ENCODE measurements at places on chromosomes 5 and 9. TPM values are rescaled to one million over a fixed set of nuclear protein-coding genes. Genes with fewer than 3 reads are reported as not detected.
A peak's percentile ranks its signal among the peaks of the same experiment; 100 is the strongest.

ACOT12 gene
- not detected for total RNA-seq

BTNL3 gene
- not detected for total RNA-seq

GABRA1 gene
- total RNA-seq, result not detected

ADAMTS2 gene
- not detected for total RNA-seq

AMBP gene
- not detected for total RNA-seq

DNA sequence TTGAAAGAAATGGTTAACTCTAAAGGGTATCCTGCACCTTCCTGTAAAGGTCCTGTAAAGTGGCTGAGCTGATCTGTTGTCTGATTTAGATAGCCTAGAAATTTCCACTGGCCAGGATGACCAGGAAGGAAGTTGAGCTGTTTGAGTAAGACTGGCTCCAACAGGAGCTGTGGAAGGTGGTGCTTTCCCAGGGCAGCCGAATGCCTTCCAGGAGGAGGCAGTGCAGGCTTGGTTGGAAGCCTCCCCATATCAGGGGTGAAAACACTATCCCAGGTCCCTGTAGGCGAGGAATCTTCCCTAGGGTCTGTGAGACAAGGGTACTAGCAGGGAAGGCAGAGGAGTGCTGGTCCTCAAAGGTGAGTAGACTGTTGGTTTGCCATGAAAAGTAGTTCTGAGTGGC is 98.4 kb downstream of the LIX1 start:
- no peak overlapping the region for H3K27ac ChIP-seq
- H3K36me3 ChIP-seq, result no peaks in the 10 kb centered on the region
- no peaks in the 10 kb centered on the region for H3K27me3 ChIP-seq
- no peak overlapping the region for H3K4me3 ChIP-seq
- peak; percentile 13 for DNase-seq
- no peaks in the 10 kb centered on the region for H3K4me1 ChIP-seq

DNA sequence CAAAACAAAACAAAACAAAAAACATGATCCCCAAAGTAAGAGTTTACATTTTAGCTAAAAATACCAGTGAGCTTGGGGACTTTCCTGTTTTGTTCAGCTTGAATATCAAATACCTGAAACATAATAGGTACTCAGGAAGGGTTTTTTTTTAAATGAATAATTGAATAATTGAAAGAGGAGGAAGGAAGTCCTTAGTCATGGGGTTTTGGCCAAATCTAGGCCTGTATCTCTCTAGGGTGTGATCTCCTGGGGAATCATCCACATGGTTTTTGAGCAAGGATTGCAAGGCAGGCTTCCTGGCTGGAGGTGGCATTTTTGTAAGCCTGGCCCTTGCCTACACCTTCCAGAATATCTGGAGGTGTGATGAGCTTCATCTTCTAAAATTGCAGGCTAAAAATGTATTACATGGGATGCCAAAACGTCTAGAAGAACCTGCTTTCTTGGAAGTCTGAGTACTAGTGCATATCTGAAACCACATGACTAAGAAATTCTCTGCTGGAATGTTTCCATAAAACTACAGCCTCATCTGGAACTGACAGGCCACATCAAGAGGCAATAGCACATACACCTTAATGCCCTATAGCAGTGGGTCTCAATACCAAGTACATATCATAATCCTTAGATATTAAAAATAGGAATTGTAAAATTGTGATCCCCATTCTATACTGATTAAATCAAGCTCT is 10.4 kb downstream of the C9 start:
- no peak overlapping the region for H3K4me3 ChIP-seq
- no peaks in the 10 kb centered on the region for H3K4me1 ChIP-seq
- H3K36me3 ChIP-seq, result no peaks in the 10 kb centered on the region
- no peak overlapping the region for H3K27ac ChIP-seq

DNA sequence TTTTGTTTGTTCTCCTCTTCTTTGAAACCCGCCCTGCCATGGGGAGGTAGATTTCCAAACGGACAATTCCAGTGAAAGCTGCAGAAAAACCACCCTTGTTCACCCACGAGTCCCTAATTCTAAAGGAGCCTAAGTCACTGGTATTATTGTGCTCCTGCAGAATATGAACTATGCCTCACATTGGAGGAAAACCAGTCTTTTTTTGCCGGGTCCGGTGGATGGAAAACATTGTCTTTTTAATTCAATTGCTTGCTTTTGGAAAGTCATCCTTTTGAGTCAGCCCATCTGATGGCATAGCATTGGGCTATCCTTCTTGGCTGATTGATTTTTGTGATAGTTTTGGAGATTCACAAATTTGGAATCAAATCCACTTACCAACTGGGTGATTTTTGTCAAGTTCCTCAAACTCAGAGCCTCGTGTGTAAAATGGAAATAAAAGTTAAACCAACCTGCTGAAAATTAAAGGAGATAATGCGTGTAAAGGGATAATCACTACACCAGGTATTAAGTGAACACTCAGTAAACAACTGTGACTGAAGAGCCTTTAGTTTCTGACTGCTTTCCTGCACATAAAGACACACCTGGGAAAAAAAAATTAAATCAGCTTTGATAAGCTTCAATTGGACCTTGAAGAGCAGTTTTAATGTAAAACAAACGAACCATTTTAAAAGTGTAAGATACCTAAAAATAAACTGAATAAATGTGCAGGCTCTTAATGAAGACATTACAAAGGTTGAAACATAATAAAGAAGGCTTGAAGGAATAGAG is 780 bp upstream of the CCNJL start:
- peak overlapping the region; percentile 67 for H3K4me3 ChIP-seq
- no peak overlapping the region for H3K27ac ChIP-seq
- no peaks in the 10 kb centered on the region for H3K36me3 ChIP-seq
- H3K27me3 ChIP-seq, result peaks cover 51% of the 10 kb centered on the region

- H3K4me1 ChIP-seq, result no peaks in the 10 kb centered on the region
- DNase-seq, result no peak
- no peak overlapping the region for H3K4me3 ChIP-seq
- H3K27ac ChIP-seq, result no peak overlapping the region
Measured at GRCh38 chr9:73753171-73753570, 601.5 kb downstream of the ANXA1 start.

All from activated CD4-positive, alpha-beta T cell treated with anti-CD3 and anti-CD28 coated beads for 36 hours (primary cell).